Stimulated activated CD4-positive, alpha-beta T cell treated with anti-CD3 and anti-CD28 coated beads, Interleukin-4, amount 100 ng/mL, for 24 hours (primary cell): ENCODE measurements at places on chromosomes 13 and 19.

DNA sequence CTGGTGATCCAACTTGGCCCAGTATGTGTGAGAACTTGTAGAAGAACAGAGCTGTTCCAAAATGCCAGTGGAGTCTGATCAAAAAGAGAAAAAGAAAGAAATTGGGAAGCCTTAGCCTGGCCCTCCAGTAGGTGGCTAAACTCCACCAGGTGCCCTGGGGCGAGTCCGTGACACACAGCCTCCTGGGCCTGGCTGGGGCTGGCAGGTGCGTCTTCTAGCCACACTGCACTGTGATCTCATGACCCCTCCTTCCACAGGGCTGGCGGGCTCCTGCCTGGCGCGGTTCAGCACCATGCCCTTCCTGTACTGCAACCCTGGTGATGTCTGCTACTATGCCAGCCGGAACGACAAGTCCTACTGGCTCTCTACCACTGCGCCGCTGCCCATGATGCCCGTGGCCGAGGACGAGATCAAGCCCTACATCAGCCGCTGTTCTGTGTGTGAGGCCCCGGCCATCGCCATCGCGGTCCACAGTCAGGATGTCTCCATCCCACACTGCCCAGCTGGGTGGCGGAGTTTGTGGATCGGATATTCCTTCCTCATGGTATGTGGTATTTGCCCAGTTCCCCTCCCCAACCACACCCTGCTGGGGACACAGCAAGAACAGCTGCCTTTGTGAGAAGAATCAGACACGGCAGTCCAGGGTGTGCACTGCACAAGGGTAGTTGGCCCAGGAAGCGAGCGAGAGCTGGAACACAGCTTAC lies 53.7 kb downstream of the RAB20 start:
- DNase-seq = no peak

- peak; percentile 52 for DNase-seq
These were observed 14.9 kb downstream of the LAIR2 start for GRCh38 chr19:54517483-54517882.

DNA sequence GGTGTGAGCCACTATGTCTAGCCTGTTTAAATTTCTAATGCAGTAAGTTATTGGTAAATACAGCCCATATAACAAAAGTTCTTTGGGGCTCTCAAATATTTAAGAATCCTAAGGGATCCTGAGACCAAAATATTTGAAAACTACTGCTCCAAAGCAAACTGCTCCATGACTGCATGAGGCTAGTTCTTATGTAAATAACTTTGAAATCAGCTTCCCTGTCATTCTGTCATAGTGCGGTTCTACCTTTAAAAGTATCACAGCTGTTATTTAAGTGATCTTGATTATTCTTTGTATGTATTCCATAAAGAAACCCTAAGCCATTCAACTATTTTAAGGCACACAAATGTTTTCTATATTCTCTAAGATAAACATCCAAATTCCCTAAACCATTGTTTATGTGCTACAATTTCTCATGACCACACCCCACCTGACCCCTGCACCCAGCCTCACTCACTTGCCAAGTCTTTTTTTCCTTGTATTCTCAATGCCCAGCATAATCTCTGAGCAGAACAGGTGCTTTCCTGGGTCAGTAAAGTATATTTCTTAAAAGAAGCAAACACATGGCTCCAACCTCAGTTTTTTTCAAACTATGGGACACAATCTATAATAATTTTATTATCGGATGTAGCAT lies 146.6 kb downstream of the RNF17 start:
- DNase-seq = no peak

DNA sequence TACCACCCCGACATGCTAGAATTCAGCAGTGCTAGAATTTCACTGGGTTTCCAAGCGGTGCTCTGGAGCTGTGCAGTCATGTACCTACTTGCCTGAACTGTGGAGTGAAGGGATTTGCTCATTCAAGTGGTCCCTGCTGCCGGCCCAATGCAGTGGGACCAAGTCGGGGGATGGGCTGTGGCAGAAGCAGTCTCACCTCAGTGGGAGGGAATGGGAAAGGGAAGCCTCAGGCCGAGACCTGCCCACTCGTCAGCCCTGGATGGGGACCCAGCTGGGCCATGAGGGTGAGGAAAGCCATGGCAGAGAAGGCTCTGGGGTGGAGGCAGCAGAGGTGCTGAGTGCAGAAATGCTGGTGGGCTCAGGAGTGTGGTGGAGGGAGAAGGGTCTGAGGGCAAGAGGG lies 14.9 kb downstream of the KLHL26 start:
- DNase-seq = no peak

DNA sequence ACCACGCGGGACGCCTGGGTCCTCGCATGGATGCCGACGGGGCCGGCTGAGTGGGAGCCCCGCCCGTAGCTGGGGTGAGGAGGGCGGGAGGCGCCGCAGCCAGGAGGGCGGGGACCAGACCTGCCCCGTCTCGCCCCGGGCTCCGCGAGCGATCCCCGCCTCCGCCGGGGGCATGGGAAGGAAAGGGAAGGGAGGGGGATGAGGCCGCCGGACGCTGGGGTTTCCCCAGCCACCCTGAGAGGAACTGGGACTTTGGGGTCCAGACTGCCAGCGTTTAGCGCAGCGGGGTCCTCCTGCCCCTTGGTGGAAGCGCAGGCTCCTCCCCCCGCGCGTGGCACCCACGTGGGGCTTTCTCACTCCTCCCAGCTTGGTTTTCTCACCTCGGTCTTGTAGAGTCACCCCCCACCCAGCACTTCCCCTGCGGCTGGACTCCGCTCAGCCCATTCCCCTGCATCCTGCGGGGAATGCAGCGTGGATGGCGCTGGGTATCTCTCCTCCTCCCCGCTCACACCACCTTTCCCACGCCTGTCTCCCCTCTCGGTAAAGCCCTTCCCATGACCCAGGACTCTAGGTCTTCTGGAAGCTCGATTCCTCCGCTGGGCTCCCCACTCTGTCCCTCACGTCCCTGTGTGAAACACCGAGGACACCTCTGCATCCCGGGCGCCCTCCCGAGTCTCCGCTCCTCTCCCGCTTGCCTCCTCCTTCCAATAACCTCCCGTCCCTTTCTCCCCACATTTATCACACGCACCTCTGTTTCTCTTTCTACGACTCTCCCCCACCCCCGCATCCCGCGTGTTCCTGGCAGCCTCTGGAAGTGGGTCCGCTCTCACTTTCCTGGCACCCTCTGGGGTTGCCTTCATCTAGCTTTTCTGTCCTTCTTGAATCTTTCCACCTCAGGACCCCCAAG lies 2.1 kb downstream of the TGFB1 start:
- DNase-seq = peak; percentile 85

DNA sequence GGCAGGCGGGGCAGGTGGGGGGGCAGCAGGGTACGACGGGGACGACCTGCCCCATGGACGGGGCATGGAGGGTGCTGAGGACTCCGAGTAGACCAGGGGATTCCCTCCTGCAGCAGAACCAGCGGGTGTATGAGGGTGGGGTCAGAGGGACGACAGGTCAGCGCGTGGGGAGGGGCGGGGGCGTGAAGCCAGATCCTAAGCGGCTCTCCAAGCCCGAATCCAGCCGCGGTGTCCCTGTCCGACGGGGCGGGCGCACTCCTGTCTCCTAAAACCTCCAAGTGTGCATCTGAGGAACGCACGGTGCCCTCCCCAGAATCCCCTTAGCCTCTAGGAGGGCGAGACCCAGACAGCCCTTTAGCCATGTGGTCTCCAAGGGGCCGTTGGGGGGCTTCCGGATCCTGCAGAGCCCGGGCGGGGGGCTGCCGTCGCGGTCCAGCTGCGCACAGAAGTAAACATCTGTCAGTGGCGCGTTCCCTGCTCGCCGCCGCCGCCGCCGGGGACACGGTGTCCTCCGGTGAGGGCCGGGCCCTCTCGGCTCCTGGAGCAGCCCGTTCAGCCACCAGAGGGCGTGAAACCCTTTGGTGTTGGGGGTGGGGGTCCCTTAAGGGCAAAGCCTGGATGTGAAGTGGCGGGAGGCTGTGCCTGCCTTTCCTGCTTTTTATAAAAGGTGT lies 730 bp downstream of the NRTN start:
- DNase-seq = peak; percentile 64

DNA sequence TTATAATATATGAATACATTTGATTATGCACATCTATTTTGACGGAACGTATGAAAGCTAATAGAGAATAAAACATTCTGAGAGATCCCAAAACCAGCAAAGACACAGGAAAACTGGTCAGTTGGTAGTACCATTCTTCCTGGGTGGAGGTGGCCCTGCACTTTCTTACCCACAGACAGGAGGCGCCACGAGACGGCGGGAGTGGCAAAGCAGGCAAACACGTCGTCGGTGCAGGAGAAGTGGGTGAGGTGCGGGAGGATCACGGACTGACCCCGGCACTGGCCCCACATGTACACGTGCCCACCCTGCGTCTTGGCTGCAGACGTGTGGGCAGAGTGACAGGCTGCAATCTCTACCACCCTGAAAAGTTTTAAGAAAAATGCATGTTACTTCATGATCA lies 36.1 kb downstream of the RCBTB1 start:
- no peak for DNase-seq

DNA sequence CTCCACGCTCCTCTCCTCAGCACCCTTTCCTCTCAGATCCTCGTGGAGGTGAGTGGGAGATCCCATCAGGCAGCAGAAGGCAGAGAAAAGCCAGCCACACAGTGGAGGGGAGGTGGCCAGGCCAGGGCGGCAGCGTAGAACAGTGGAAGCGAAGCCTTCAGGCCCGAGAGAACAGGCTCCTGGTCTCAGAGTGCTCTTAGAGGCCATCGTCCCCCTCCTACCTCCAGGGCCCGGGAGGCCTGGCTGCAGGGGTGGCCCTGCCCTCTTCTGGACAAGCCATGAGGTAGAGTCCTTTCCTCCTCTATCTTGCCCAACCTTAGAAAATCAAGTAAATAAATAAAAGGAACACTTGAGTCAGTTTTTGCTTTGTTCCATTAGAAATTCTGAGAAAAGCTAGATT lies 202.0 kb downstream of the KATNAL1 start:
- DNase-seq = no peak

GRCh38 chr19:12695997-12696365 lies 450 bp downstream of the FBXW9 start:
- no peak for DNase-seq

DNA sequence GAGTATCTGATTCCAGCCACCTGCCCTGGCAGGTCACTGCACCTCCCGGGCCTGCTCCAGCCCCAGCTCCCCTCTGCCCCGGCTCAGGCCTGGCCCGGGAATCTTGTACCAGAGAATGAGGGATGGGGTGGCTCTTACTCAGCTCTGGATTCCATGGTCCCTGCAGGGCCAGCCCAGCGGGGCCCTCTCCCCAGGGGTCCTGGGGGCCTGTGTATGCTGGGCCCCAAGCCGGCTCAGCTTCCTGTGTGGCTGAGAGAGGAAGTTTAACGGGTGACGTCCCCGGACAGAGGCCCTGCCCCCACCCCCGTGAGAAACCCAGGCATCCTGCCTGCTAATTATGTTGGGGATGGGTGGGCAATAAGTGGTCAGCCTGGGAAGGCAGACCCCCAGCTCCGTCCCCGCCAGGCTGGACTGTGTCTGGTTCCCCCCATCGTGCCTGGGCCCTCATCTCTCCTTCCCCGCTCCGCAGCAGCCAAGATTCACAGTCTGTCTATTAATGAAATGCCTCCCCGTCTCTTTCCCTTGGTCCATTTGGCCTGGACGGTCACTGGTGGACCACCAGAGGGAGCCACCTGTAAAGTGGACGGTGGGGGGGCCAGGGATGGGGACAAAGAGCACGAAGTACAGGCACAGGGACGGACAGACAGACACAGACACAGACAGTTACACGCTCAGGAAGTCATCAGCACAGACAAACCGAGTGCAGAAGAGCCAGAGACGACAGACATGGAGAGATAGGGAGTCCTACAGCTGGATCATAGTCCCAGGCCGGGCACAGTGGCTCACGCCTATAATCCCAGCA lies at the start of gene DENND1C:
Gene DENND1C, minus strand, starts transcription at position 247 of the 802 bp plus-strand sequence. Its CDS starts 92 bp downstream, at position 155.
- peak; percentile 70 for DNase-seq

- DNase-seq = peak; percentile 63
These were observed at the start of gene DKKL1 for GRCh38 chr19:49363268-49364082. Gene DKKL1 (plus strand): TSS chr19:49363877. CDS start chr19:49363999, 122 bp downstream.

DNA sequence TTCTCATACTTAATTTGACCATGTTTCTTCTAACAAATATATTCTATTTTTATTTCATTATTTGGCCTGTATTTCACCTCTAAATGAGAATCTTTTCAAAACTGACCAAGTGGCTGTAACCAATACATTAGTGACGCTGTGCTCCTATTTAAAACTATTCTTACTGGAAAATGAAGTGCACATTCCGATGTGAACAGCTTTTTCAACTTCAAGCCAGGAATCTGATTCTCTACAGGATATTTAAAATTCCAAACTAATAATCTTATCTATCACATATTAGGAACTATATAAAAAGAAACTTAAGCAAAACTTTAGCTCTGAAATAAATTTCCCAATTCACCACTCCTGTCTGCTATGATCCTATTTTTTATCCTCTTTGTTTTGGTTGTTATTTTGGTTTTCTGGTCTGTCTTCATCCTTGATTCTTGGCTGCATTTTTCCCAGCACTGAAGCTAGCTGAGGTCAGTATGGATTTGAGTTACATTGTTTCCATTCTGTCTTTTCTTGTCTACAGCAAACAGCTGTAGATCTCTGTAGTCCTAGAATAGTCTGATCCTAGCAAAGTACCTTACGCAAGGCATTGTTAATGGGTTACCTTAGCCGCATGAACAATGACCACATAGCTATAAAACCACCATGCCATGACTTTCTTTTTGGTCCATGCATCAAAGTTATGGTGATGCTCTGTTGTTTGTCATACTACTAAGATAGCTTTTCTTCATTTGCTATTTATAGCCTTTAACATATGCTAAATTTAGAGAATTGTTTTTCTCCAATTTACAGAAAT lies 748.6 kb upstream of the SPRY2 start:
- DNase-seq = no peak

DNA sequence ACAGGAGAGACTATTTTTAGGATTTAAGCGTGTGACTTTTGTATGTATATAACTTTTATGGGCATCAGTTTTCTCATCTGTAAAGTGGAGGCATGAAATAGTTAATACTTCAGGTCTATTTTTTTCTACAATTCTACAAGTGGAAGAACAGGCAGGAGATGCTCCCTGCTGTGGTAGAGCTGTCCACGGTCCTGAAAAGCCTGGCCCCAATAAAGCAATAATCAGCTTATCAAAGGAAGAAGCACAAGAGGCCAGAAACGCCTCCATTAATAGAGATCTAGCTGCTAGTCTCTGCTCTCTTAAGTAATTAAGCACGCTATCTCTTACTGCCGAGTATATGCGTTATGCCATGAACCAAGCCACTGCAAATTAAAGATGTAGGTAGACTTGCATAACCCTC lies 28.0 kb upstream of the WASF3 start:
- peak; percentile 7 for DNase-seq

GRCh38 chr19:4018775-4019504 lies 11.4 kb downstream of the PIAS4 start:
- DNase-seq = no peak

DNA sequence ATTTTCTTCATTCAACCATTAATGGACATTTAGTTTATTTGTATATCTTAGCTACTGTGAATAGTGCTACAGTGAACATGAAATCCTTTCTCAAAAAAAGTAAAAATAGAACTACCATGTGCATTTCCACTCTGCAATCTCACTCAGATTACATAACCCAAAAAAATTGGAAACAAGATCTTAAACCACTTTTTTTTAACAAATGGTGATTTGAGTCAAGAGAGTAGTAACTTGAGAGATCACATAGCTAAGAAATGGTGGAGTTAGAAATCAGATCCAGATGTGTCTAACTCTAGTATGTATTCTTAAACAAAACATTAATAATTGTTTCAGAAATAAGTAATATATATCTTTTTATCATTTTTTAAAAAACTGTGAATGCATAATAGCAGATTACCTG lies 318.3 kb upstream of the SGCG start:
- DNase-seq = no peak

GRCh38 chr19:46232938-46233621 lies 3.5 kb downstream of the IGFL1 start:
- no peak for DNase-seq

- no peak for DNase-seq
These were observed 17.8 kb upstream of the MATK start for GRCh38 chr19:3803986-3804385.

- DNase-seq = no peak
These were observed 275.2 kb upstream of the PCDH9 start for GRCh38 chr13:67505376-67505775.
